Fibroblast of villous mesenchyme (primary cell): ENCODE measurements at places on chromosomes 1 and 21. TPM values are rescaled to one million over a fixed set of nuclear protein-coding genes. Genes with fewer than 3 reads are reported as not detected.

DNA sequence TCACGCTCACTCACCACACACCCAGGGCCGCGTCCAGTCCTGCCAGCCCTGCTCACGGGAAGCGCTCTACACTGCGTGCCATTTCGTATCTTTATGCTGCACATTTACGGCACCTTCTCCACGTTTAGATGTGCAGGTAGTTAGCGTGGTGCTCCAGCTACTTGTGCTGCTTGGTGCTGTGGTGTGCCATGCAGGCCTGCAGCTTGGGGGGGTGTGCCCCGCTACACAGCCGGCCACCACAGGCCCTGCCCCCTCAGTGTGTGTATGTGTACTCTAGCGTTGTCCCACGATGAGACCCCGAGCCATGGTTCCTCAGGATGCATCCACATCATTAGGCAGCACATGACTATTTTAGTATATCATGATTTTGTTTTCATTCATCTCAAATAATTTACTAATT is 38.3 kb downstream of the SNAP47 start:
- no peak for DNase-seq

GRCh38 chr1:192225703-192226102 is 67.4 kb downstream of the RGS18 start:
- peak; percentile 28 for DNase-seq

DNA sequence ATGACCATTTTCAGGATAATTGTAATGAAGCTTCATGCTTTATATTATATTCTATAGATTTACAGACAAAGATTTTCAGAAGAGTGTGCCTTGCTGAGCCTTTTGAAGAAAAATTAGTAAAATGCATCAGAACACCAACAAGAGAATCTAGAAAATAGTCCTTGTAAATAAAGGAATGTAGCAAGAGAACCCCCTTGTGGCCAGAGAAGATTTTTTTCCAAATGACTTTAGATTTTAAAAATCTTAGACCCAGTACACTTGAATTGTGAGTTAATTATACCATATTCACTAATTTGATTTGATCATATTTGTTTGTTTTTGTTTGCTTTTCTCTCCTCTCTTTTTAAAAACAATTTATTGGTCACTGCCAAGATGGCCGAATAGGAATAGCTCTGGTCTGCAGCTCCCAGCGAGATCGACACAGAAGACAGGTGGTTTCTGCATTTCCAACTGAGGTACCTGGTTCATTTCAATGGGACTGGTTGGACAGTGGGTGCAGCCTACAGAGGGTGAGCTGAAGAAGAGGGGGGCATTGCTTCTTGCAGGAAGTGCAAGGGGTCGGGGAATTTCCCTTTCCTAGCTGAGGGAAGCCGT is 12.8 kb upstream of the IFI44L start:
- DNase-seq = peak; percentile 55

OR6N1 gene
- not detected in 2 replicates for total RNA-seq

PLD5 gene
- not detected in 2 replicates for total RNA-seq

CTBS gene
- total RNA-seq = 11.6 and 12.1 TPM in 2 replicates
